Pulmonary artery endothelial cell (primary cell): ENCODE measurements at places on chromosomes 3 and 15. TPM values are rescaled to one million over a fixed set of nuclear protein-coding genes. Genes with fewer than 3 reads are reported as not detected.

- DNase-seq, result no peak
Observed at GRCh38 chr3:169362301-169362700, 301.2 kb downstream of the MECOM start.

- no peak for DNase-seq
Observed at GRCh38 chr15:89009080-89009479, 79.2 kb upstream of the ABHD2 start.

ENTPD3 gene
- total RNA-seq, result 0.07 TPM in 1 of 2 replicates, not detected in the other

DNA sequence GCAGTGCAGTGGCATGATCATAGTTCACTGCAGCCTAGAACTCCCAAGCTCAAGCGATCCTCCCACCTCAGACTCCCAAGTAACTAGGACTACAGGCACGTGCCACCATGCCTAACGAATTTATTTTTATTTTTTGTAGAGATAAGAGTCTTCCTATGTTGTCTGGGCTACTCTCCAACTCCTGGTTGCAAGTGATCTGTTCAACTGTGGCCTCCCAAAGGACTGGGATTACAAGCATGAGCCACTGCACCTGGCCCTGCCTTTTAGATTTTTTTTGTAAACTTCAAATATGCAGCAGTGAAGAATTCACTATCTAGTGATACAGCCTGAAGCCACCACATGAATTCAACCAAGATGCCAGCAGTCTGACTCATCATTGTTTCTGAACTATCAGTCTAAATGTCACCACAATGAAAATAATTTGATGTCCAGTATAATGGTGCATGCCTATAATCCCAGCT is 32.7 kb downstream of the UBXN7 start:
- DNase-seq, result no peak

DNA sequence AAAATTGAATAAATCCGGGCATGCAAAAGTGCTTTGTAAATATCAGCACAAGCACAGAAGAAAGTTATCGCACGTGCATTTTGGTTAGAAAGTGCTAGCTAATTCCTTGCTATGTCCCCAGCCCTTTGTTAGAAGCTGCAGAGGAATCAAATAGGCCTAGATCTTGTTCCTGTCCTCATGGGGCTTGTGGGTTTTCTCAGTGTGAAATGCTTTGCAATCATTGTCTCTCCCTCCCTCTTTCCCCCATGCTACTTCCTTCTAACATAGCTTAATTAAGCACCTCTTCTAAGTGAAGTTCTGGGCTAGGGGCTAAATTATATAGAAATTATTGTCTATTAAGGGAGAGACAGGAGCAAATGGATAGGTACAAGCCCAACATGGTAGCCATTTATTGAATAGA is 271.7 kb downstream of the RPLP1 start:
- no peak for DNase-seq

GRCh38 chr15:84099181-84099580 is 136.4 kb upstream of the GOLGA6L4 start:
- no peak for DNase-seq

ARID3B gene
- 1.5 and 2.4 TPM in 2 replicates for total RNA-seq

SYNPR gene
- total RNA-seq, result not detected in 2 replicates

DNA sequence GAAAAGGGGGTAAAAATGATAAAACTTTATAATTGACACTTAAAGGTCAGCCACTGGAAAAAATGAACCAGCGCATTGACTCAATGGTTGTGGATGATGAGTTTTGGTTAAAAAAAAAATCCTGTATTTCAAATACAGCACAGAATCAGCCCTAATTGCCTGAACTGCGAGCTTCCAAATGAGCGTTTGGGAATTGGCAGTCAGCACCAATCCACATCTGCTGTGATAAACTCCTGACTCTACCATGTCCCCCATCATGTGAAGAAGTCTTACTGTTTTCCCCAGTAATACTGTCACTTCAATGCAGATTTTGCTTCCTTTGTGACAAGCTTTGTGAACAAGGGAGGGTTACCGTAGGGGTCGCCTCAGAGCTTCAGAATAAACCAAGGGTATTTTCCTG is 235.4 kb downstream of the EBLN2 start:
- DNase-seq, result no peak

GRCh38 chr3:27509376-27509775 is 25.2 kb upstream of the SLC4A7 start:
- DNase-seq, result no peak
